ENCODE measurements at places on chromosomes 16 and 17. TPM values are rescaled to one million over a fixed set of nuclear protein-coding genes. Genes with fewer than 3 reads are reported as not detected.

- H3K27ac ChIP-seq: peak overlapping the region; percentile 82
- H3K4me1 ChIP-seq: peaks cover 62% of the 10 kb centered on the region
- H3K4me3 ChIP-seq: no peak overlapping the region
- no peaks in the 10 kb centered on the region for H3K27me3 ChIP-seq
- no peak for DNase-seq
Observed at GRCh38 chr17:2174014-2174413, 119.1 kb downstream of the HIC1 start.

- H3K36me3 ChIP-seq: no peaks in the 10 kb centered on the region
- H3K4me3 ChIP-seq: no peak overlapping the region
- no peaks in the 10 kb centered on the region for H3K27me3 ChIP-seq
- DNase-seq: no peak
- no peak overlapping the region for H3K27ac ChIP-seq
- peaks cover 11% of the 10 kb centered on the region for H3K4me1 ChIP-seq
Observed at GRCh38 chr16:50445621-50446555, 77.1 kb upstream of the BRD7 start.

The FOXL1 gene
- total RNA-seq: 8.9 TPM

DNA sequence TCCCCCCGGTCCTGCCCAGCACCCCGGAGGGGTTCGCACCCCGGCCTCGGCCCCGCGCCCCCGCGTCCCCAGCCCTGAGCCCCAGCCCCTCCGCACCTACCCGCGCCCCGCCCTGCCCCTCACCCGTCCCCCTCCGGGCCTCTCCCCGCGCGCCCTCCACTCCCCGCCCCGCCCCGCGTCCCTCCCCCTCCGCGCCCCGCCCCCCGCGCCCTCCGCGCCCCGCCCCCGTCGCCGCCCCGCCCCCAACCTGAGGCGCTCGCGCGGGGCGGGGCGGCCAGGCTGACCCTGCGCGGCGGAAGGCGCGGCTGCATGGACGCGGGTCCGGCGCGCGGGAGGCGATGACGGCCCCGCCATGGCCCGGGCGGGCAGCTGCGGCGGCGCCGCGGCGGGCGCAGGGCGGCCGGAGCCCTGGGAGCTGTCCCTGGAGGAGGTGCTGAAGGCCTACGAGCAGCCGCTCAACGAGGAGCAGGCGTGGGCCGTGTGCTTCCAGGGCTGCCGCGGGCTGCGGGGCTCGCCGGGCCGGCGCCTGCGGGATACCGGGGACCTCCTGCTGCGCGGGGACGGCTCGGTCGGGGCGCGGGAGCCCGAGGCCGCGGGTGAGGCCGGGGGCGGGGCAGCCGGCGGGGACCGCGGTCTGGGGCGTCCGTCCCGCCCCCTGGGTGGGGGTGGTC, at the start of gene SPIRE2:
TSS of gene SPIRE2 (plus strand) at position 277 of the 671 bp plus-strand sequence. CDS start at position 353, 76 bp downstream.
- H3K27ac ChIP-seq: peak within 1 kb of the TSS; percentile 10
- peaks cover 32% of the 10 kb centered on the region for H3K4me1 ChIP-seq
- H3K27me3 ChIP-seq: no peaks in the 10 kb centered on the region
- H3K36me3 ChIP-seq: peaks cover 18% of the 10 kb centered on the region
- peak; percentile 47 for DNase-seq

The KREMEN2 gene
- 0.20 TPM for total RNA-seq

The ARRB2 gene
- 21.2 TPM for total RNA-seq

- H3K27me3 ChIP-seq: no peaks in the 10 kb centered on the region
- H3K4me1 ChIP-seq: peaks cover 30% of the 10 kb centered on the region
- H3K4me3 ChIP-seq: no peak overlapping the region
- H3K36me3 ChIP-seq: no peaks in the 10 kb centered on the region
- no peak overlapping the region for H3K27ac ChIP-seq
Observed at GRCh38 chr17:83067718-83068261, 11.6 kb upstream of the METRNL start.
